ENCODE measurements at places on chromosomes 16 and 17.

- no peak for DNase-seq
Measured at GRCh38 chr17:10063730-10064241, 134.6 kb downstream of the GAS7 start.

GRCh38 chr16:13453938-13454553 lies 465.9 kb upstream of the ERCC4 start:
- DNase-seq: peak; percentile 61

GRCh38 chr17:73166731-73167581 lies 2.1 kb downstream of the SSTR2 start:
- DNase-seq: no peak

- no peak for DNase-seq
Measured at GRCh38 chr16:89317101-89317671, 99.7 kb downstream of the ZNF778 start.

GRCh38 chr16:23682181-23682580 lies 3.5 kb downstream of the PLK1 start:
- no peak for DNase-seq

DNA sequence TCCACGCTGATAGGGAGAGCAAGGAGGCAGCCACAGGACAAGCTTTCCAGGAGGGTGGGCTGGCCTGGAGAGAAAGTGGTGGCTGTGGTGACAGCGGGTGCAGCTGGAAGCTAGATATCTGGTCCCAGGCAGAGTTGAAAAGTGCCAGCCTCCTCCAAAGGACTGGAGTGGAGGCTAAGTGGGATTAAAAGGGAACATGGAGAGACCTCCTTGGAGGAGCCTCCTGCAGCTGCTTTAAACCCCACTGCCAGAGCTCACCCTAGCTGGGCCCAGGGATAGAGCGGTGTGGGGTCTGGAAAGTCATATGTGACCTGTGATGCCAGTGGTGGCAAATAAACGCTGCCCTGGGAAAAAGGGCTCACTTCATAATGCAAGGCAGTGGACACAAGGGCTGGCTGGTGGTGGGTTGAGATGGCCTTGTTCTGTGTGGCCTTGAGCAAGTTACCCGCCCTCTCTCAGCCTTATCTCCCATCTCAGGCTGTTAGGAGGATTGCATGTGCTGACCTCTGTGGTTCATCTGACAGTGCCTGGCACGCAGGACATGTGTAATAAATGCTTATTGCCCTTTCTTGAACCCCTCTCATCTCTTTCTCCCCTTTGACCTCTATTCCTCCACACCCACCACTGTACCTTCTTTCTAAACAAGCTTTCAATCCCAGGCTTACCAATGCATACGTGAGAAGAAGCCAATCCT lies 61.0 kb upstream of the LGALS9 start:
- no peak for DNase-seq

GRCh38 chr17:47716375-47716774 lies 16.7 kb upstream of the TBX21 start:
- no peak for DNase-seq

DNA sequence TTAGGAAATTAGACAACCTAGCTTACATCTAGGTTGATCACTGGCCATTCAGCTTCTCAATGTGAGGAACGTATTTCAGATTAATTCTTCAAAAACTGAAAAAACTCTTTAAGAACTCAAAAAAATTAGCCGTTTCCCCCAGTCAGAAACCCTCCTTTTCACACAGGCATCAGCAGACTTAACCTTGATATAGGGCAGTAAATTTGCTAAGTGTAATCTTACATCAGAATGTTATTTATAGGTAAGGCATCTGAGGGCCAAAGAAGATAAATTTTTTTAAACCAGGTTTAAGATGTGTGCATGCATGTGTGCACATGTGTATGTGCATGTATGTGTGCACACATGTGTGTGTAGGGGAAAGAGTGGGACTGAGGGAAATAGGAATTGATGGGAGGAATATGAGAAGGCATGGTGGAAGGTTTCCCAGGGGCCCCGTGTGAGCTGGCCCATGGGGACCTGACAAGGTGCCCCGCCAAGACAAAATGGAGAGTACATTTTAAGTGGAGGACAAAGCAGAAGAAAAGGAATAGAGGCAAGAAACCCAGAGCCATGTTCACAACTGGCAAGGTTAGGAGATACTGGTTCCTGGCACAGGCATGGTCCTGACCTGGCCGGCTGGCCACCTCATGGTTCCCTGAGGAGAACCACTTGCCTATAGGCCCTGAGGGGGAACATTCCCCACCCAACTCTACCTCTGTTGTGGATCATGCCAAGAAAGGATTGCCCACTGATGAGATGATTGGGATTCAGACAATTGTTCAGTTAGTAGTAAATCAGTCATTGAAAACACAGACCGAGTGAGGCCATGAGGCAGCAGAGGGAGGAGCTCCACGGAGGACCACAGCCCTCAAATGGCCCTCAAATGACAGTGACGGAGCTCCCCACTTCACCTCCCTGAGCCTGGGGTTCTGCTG lies 33.0 kb downstream of the TEX2 start:
- no peak for DNase-seq

- peak; percentile 6 for DNase-seq
Measured at GRCh38 chr17:28675980-28676379, 14.0 kb downstream of the SUPT6H start.

DNA sequence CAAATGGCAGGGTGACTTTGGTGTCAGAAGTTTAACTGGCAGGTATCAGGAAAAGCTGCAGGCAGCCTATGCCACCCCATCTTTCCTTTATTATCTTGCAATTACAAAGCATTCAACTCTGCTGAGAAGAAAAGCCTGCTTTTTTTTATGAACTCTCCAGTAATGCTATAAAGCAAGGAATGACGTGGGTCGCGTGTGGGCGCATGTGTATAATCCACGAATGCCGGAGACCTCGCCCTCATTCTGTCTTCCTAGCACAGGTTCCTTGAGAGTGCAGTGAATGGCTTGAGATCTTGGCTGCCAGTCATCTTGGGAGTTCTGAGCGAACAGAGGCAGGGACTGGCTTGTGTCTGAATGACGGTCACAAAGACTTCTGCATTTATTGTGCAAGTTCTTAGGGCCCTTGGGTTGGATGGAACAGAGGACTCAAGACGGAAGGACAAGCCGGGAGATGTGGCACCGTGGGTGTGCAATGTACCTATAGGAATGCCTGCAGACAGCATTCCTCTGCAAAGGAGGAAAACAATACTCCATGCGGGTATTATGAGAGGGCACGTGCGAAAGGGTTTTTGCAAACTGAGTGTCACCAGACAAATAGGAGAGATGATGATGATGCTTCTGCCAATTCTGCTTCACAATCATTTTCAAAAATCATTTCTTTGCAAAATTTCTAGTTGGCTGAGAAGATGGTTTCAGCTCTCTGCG lies 96.1 kb upstream of the ELAC2 start:
- DNase-seq: no peak

- DNase-seq: no peak
Measured at GRCh38 chr17:81153340-81153803, 11.9 kb upstream of the PVALEF start.

DNA sequence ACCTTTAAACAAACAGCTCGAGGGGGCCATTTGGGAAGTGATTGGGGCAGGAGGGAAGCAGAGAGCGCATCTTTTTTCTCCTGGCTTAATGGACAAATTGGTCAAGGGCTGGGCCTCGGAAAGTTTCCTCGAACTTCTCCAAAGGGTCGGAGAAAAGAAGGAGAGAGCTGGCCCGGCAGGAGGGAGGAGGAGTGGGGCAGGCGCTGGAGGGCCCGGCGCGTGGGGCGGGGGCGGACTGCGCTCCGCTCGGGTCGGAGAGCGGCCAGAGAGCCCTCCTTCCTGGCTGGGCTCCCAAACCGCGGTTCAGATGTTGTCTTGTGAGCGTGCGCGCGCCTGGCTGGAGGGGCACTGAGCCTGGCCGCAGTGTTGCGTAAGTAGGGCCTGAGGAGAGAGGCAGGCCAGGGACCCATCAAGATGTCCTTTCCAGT lies 1.2 kb downstream of the MMP2 start:
- peak; percentile 15 for DNase-seq

DNA sequence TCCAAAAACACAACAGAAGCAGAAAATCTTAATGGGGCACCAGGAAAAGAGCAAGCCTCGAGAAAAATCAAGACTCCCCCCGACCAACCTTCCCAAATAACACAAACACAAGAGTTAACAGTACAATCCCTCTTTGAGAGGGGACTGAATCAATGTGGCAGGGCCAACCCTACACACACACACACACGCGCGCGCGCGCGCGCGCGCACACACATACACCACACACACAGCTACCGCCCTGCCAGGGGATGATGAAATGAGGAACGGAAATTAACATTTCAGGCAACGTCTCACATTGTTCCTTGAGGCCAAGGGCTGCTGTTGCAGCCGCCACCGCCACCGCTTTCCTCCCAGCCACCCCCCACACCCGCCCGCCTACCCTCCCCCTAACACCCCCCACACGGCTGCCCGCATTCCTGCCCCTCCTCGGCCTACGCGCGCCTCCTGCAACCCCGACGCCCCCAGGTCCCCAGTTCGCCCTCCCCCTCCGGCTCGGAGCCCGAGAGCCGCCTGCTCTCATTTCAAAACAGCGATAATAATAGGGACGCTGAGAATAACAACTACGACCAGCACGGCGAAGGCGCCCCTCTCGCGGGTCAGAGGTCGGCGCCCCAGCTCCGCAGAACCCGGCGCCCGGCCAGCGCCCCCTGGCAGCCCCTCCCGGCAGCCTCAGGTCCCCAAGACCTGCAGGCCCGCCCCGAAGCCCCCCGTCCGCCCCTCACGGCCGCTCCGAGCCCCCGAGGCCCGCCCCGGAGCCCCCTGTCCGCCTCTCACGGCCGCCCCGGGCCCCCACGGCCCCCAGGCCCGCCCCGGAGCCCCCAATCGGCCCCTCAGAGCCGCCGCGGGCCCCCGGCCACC lies 1.1 kb downstream of the ANKRD11 start:
- peak; percentile 71 for DNase-seq

DNA sequence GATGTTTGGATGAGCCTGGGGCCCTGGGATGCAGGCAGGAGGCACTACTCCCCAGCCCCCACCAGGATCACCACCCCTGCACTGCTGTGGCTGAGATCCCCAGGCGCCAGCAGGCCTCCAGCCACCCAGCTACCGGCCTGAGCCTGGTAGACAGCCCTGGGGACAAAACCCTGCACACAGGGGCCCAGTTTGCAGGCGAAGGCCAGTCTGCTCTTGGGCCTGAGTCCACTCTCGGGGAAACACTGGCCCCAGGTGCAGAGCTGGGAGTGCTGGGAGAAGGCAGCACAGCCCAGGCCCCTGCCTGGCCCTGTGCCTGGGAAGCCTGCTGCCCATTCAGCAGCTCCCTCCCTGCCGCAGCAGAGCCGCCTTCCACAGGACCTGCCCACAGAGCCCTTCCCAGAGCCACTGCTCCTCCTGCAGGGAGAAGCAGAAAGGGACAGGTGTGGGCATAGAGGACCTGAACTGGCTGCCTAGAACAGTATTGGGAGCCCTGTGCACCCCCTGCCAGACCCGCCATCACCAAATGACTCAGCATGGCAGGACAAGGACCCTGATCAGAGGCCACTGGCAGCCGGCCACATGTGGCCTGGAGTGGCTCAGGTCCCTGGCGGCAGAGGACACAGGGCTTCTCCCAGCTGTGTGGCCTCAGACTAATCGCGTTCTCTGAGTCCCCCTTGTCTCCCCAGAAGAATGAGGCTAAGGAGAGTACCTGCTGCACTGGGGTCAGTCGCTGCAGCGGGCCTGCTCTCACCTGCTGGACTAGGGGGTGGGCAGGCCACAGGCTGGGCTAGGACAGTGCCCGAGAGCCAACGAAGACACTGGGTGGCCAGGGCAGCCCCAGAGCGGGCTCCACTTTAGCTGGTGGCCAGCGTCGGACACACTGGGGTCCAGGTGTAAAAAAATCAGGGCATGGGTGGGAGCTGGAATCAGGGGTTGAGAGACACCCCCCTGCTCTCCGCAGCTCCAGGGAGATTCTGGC lies 10.7 kb downstream of the MSRB1 start:
- no peak for DNase-seq

GRCh38 chr17:81834831-81835267 lies at the start of gene PPP1R27:
PPP1R27 (minus strand) TSS chr17:81835050; CDS start chr17:81834953, 97 bp downstream.
- DNase-seq: no peak

GRCh38 chr17:73822371-73822770 lies 178.1 kb upstream of the SDK2 start:
- no peak for DNase-seq
